Placental pericyte (primary cell): ENCODE measurements at places on chromosomes 7 and 10. TPM values are rescaled to one million over a fixed set of nuclear protein-coding genes. Genes with fewer than 3 reads are reported as not detected.

The DOCK1 gene
- 70.0 and 84.5 TPM in 2 replicates for total RNA-seq

The PARG gene
- total RNA-seq: 40.7 and 44.9 TPM in 2 replicates

The SYNPO2L gene
- under 0.01 and 0.43 TPM in 2 replicates for total RNA-seq

The HOXA7 gene
- total RNA-seq: 0.44 and 1.0 TPM in 2 replicates

The MGMT gene
- total RNA-seq: 5.9 and 11.6 TPM in 2 replicates

The GBX1 gene
- total RNA-seq: not detected in 2 replicates

The FAM107B gene
- total RNA-seq: 7.7 and 53.1 TPM in 2 replicates

The LRRC4 gene
- total RNA-seq: under 0.01 and 0.29 TPM in 2 replicates

The XPNPEP1 gene
- 94.6 and 185 TPM in 2 replicates for total RNA-seq

The CACNB2 gene
- total RNA-seq: under 0.01 and 0.14 TPM in 2 replicates

The PDE1C gene
- 0.22 and 2.0 TPM in 2 replicates for total RNA-seq

The LIPF gene
- not detected in 2 replicates for total RNA-seq

The OR6V1 gene
- total RNA-seq: not detected in 2 replicates

The SPDYE5 gene
- not detected in 2 replicates for total RNA-seq

The ATRNL1 gene
- total RNA-seq: 4.6 TPM in 1 of 2 replicates, not detected in the other

The C10orf62 gene
- not detected in 2 replicates for total RNA-seq

The PHKG1 gene
- 0.86 and 0.88 TPM in 2 replicates for total RNA-seq

The NAPEPLD gene
- 3.3 and 6.2 TPM in 2 replicates for total RNA-seq

The USP6NL gene
- total RNA-seq: 20.1 and 21.9 TPM in 2 replicates

The ZNF727 gene
- not detected in 2 replicates for total RNA-seq

The CFAP69 gene
- 3.6 and 5.3 TPM in 2 replicates for total RNA-seq

The MMD2 gene
- not detected in 2 replicates for total RNA-seq

The SCIN gene
- 1.8 and 3.6 TPM in 2 replicates for total RNA-seq

The FAM204A gene
- 48.1 and 56.7 TPM in 2 replicates for total RNA-seq

The RNF148 gene
- 0.72 and 1.5 TPM in 2 replicates for total RNA-seq

The CYP2C8 gene
- not detected in 2 replicates for total RNA-seq

The MTURN gene
- 5.2 and 7.4 TPM in 2 replicates for total RNA-seq

The NEUROG3 gene
- not detected in 2 replicates for total RNA-seq

The ADARB2 gene
- total RNA-seq: not detected in 2 replicates

The OR2F1 gene
- not detected in 2 replicates for total RNA-seq

The H2BK1 gene
- total RNA-seq: not detected in 2 replicates

The RNF32 gene
- total RNA-seq: 0.14 and 0.66 TPM in 2 replicates

The ABCB4 gene
- total RNA-seq: 0.86 TPM in 1 of 2 replicates, not detected in the other

The HOXA13 gene
- total RNA-seq: 4.0 and 6.8 TPM in 2 replicates

The BTBD16 gene
- not detected in 2 replicates for total RNA-seq

The GPRIN2 gene
- not detected in 2 replicates for total RNA-seq

The SPDYE11 gene
- not detected in 2 replicates for total RNA-seq

The STEAP1B gene
- total RNA-seq: 2.2 and 8.4 TPM in 2 replicates

The GARS1 gene
- 347 and 788 TPM in 2 replicates for total RNA-seq

The CLRN3 gene
- total RNA-seq: not detected in 2 replicates

The EBF3 gene
- total RNA-seq: 0.14 TPM in 1 of 2 replicates, not detected in the other

The SLIT1 gene
- total RNA-seq: 0.14 TPM in 1 of 2 replicates, not detected in the other

The GALNT17 gene
- 0.14 TPM in 1 of 2 replicates, not detected in the other for total RNA-seq

The WDFY4 gene
- total RNA-seq: under 0.01 TPM in 1 of 2 replicates, not detected in the other

The KIF11 gene
- total RNA-seq: 1.3 and 47.4 TPM in 2 replicates

The ZNF488 gene
- under 0.01 TPM in 1 of 2 replicates, not detected in the other for total RNA-seq
